ENCODE measurements at places on chromosomes 6 and 20.
A peak's percentile ranks its signal among the peaks of the same experiment; 100 is the strongest.

- no peak for DNase-seq
These were observed 21.2 kb downstream of the TGM2 start for GRCh38 chr20:38143646-38144554.

- no peak for DNase-seq
These were observed 20.1 kb downstream of the REV3L start for GRCh38 chr6:111462770-111463391.

DNA sequence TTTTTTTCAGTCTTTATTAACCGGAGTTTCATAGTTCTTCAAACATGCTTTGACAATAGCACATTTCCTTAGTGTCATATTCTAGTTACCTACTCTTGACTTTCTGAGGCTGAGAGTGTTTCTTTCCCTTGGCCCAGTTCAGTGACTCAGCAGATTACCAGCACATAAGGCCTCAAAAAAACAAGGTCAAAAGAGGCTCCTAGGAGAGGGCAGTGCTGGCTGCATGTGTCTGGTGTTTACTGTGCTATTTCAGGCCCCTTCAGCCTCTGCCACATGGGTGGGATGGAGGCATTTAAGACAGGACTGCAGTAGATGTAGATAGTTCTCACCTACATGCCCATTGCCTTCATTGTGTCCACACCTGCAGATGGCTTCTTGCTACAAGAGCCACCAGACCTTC lies 198.2 kb upstream of the SSTR4 start:
- no peak for DNase-seq

DNA sequence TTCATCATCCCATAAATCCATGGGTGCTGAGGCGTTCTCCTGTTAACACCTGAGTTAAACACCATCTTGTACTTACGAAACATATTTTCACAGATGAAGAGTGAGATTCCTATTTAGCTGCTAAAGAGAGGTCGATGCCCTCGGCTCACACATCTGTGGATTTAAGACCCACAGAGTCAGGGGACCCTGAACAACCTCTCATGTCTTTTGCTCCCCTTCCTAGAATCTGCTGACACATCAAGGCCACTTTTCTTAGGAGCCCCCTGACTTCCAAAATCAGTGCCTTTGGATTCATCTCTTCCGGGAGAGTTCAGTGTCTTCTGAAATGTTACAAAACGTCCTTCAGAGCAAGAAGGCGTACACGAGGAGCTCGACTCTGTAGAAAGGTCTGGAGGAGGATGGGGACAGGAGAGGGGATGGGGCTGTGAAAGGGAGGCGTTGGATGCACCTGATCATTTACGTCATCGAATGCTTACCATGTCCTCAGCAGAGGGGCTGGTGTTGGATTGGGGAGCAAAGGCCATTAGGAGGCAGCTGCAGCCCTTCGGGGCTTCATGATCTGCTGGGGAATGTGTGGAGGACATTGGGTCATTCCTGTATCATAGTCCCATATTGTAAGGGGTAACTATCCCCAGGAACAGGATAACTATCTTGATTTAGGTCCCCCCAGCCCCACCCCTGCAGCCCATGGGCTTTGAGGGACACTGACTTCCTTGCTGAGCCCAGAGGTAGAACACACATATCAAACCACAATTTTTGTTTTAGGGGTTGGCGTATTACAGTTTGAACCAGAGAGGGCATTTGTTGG lies 22.9 kb downstream of the BANF2 start:
- no peak for DNase-seq

GRCh38 chr6:155248008-155249001 lies 15.5 kb upstream of the CLDN20 start:
- DNase-seq = no peak

DNA sequence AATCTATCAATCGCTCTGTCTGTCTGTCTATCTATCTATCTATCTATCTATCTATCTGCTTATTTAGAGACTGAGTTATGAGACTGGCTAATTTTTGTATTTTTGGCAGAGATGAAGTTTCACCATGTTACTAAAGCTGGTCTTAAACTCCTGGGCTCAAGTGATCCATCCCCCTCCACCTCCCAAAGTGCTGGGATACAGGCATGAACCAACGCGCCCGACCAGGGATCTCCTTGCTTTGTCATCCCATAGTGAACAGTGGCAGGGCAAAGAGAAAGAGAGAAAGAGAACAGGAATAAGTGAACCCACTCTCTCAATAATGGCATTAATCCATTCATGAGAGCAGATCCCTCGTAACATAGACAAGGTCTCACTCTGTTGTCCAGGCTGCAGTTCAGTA lies 66.4 kb upstream of the DSP start:
- DNase-seq = no peak

DNA sequence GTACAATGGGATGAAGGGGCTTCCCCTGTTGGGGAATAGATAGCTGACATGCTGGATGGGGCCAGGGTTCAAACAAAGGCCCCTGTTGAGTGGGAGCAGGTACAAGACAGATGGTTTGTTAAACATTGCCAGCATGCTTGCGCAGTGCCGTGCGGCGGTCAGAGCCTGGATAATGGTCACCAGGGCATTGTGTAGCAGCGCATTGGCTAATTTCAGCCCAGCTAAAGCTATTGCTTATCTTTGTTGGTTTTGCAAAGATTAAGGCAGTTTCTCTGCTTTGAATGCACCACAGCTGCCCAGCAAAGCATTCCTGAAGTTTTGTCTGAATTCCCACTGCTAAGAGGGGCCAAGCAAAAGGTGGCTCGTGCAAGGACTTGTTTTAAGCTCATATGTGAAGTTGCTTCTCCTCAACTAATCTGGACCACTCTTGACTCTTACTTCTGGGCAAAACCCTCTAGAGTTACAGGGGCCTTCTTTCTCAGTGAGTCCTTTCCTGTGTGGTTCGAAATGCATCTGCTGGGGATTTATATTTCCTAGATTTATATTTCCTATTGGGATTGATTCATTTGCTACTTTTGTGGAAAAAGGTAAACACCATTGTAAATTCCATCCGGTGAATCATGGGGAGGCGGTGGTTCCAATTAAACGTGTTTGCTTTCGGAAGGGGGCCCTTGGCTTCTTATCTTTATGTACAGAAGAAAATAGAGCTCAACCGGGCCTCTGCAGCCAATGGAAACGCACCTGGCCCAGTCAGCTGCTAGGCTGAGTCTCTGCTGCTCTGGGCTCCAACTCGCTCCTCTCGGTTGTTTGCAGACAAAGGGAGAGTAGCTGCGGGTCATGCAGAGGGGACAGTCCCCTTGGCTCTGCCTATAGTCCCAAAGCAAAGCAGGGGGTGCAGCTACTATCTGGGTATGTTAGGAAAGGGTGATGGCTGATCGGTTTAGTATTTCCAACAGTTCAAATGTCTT lies 72.1 kb downstream of the FOXA2 start:
- no peak for DNase-seq

- DNase-seq = no peak
These were observed 47.8 kb downstream of the GFOD1 start for GRCh38 chr6:13439644-13440043.

- DNase-seq = peak; percentile 69
These were observed 77.1 kb downstream of the JAG1 start for GRCh38 chr20:10596710-10597121.

DNA sequence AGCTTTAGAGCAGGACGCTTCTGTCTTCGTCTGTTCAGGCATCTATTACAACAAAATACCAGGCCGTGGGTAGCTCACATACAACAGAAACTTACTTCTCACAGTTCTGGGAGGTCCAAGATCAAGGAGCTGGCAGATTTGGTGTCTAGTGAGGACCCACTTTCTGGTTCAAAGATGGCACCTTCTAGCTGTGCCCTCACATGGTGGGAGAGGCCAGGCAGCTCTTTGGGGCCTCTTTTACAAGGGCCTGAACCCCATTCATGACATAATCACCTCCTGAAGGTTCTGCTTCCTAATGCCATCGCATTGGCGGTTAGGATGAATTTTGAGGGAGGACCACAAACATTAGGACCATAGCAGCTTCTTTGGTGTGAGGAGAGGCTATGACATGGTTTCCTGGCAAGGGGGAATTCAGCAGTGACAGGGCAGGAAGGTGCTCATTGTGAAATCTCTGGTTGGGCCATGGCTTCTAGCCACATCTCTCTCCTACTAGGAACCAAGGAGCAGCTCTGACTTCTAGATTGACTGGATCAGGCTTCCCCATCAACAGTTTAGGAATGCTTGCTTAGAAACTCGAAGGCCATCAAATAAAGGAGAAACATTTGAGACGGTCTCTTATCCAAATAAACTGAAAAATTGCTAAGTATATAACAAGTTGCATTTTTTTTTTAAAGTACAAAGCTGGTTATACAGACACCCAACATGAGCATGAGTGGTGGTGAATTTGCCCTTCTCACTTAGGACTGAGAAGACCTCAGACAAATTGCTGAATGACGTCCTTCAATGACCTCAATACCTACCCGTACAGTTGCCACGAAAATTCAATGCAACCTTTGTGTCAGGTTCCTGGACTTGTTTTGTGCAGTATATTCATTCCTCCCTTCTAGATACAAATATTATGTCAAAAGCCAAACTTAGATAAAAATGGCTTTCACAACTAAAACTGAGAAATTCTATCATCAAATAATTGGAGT lies 140.7 kb downstream of the ZDHHC14 start:
- DNase-seq = no peak

GRCh38 chr6:122785891-122786290 lies 3.2 kb upstream of the SMPDL3A start:
- DNase-seq = no peak

DNA sequence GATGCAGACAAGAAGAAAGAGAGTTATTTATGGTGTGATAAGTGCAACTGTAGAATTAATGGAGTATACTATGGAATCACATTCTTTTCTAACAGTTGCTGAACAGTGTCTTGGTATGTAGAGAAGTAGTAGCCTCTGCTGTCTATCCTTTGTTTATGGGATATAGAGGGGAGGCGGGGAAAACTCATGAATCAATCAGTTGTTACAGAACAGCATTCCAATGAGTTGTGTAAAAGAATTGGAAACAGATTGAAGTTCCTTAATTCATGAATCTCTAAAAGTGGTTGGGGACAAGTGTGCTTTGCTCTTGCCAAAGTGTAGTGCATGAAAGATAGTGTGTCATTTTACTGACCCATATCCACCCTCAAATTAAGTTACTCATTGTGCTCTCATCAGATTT lies 77.7 kb downstream of the FLRT3 start:
- DNase-seq = no peak

- DNase-seq = no peak
These were observed 5.5 kb downstream of the FAM217B start for GRCh38 chr20:59945731-59946130.

DNA sequence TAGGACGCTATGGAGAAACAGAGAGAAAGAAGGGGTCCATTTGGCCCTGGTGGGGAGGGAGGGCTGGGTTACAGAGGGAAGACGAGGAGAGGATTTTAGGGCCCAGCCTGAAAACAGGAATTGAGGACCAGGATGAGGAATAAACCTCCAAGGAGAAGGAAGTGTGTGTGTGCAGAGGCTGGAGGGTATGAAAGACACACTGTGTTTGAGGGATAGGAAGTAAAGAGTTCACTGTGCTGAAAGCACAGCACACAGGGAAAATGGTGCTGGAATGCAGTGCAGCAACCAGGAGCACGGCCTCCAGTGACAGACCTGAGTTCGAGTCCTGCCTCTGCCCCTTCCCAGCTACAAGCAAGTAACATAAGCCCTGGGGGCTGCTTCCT lies 7.8 kb downstream of the MBOAT1 start:
- DNase-seq = no peak

GRCh38 chr6:14067656-14068055 lies 49.9 kb upstream of the CD83 start:
- DNase-seq = no peak

- no peak for DNase-seq
These were observed 55.6 kb downstream of the KIAA0408 start for GRCh38 chr6:127403636-127404035.

DNA sequence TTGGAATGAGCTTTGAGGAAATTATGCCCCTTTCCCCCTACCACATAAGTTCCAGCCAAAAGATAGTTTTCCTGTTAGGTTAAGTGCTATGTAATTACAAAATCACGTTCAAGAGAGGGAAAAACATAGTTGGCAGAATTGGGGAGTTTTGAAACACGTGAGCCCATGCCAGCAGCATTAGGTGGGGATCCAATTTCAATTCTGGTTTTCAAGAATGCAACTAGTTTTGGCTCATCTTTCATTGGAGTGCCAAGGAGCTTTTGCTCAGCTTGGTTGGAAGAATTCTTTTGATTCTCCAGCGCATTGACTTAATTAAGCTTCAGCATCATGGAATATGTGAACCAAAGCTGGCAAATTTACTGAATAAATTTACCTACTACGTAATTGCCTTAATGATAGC lies 95.9 kb downstream of the SAMD5 start:
- DNase-seq = no peak

- no peak for DNase-seq
These were observed 150.3 kb downstream of the NKAIN2 start for GRCh38 chr6:123953920-123954319.

GRCh38 chr6:28789553-28790083 lies 134.2 kb downstream of the TRIM27 start:
- DNase-seq = no peak

- DNase-seq = no peak
These were observed 70.3 kb downstream of the SESN1 start for GRCh38 chr6:109024368-109024767.

GRCh38 chr6:137236581-137237355 lies 17.6 kb upstream of the IFNGR1 start:
- DNase-seq = no peak

GRCh38 chr6:834866-835265 lies 141.9 kb upstream of the EXOC2 start:
- DNase-seq = no peak

GRCh38 chr20:761418-762381 lies 6.6 kb downstream of the SLC52A3 start:
- DNase-seq = no peak

DNA sequence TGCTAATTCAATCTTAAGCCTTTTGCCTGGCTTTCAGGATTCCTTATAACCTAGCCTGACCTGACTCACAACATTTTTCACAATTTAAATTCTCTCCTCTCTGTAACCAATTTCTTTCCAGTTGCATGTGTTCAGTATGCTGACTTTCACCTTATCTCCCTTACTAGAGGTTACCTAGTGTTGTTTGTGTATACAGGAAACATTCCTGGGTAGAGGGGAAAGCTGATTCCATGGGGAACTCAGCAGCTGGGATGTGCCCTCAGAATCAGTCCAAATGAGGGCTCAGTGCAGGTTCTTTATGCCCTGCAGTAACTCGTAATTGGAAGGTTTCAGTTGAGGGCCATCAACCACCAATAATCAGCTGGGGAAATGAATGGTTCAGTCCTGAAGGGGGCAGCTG lies 18.5 kb downstream of the PKIB start:
- DNase-seq = no peak

- DNase-seq = no peak
These were observed 10.8 kb upstream of the SMIM29 start for GRCh38 chr6:34259529-34260069.

DNA sequence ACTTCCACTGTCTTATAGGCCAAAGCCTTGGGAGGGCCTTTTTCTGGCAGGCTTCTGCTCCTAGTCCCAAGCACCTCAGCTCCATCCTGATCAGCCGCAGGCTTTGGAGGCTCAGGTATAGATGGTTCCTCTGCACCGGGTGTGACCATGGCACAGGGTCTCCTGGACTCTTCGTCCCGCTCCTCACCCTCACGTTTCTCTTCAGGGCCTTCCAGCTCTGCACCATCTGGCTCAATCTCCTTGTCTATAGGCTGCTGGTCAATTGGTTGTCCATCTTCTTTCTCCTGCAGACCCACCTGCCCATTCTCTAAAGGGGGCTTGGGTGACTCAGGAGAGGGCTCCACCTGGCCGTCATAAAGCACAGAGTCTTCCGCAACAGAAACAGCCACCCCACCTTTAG lies 37.0 kb downstream of the BFSP1 start:
- no peak for DNase-seq

GRCh38 chr6:135983718-135984343 lies 132.3 kb downstream of the PDE7B start:
- no peak for DNase-seq

- DNase-seq = no peak
These were observed at the start of gene PM20D2 for GRCh38 chr6:89145956-89146717. TSS of gene PM20D2 (plus strand) at chr6:89146055. CDS start at chr6:89146145, 90 bp downstream.

Data from brain pericyte (primary cell).